ENCODE measurements at places on chromosomes 2 and 18. TPM values are rescaled to one million over a fixed set of nuclear protein-coding genes. Genes with fewer than 3 reads are reported as not detected.

DNA sequence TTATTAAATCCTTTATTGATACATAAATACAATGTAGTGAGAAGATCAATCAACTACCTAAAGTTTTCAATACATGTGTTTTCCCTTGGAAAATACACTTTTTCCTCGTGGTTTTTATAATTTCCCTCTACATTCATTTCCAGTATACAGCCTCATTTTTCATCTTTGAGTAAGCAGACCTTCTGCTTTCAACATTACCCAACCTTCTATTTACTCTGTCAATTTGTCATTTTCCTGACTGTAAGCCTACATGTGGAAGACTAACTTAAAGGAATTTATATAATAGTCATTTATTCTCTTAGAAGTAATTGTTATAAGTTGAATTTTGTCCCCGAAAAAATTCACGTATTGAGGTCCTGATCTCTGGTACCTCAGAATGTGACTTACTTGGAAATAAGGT lies 594.0 kb downstream of the NUP35 start:
- no peak for DNase-seq

DNA sequence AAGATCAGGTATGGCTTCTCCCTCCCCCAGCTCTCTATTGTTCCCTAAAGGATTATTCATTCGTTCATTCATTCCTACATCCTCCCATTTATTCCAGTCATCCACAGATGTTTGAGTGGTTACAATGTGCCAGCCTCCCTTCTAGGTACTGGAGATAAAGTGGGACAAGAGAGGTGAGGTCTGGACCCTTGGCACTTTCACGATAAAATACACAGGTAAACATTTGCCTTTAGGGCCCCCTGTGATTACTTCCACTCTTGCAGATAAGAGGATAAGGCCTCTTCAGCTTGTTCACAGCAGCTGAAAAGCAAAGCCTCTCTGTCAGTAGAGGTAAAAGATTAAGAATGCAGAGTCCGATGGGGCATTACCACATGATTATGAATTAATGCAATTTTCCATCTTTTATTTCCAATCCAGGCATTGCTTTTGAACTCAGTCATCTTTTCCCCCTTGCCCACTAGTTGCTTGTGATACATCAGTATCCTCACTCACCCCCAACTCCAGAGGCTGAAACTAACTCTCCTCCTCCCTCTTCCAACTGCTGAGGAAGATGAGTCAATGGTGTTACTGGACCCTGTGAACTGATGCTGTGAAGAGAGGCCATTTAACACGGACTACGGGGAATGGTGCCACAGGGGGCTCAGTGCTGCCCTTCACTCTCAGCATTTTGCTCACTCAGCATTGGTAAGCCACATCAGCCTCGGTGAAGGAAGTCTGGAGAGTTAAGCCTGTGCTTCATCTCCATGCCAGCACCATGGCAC lies 1.1 kb upstream of the DPP4 start:
- no peak for DNase-seq

GRCh38 chr2:46747297-46747818 lies 168.2 kb downstream of the MCFD2 start:
- DNase-seq: no peak

DNA sequence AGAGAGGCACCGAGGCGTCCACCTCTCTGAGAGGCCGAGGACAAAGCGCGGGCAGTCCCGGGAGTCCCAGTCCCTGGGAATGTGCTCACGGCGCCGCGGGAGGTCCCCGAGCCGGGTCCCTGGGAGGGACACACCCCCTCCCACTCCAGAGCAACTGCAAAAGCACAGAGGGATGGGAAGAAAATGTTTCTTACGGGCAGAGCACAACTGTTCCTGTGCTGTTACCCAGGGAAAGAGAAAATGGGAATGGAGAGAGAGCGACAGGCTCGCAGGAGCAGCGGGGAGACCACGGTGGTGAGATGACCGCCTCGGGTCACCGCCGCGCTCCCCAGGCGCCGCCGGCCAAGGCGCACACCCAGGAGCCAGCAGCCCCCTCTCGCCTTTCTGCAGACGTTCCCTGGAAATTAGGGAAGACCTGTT lies 1.2 kb upstream of the BCL11A start:
- DNase-seq: no peak

DNA sequence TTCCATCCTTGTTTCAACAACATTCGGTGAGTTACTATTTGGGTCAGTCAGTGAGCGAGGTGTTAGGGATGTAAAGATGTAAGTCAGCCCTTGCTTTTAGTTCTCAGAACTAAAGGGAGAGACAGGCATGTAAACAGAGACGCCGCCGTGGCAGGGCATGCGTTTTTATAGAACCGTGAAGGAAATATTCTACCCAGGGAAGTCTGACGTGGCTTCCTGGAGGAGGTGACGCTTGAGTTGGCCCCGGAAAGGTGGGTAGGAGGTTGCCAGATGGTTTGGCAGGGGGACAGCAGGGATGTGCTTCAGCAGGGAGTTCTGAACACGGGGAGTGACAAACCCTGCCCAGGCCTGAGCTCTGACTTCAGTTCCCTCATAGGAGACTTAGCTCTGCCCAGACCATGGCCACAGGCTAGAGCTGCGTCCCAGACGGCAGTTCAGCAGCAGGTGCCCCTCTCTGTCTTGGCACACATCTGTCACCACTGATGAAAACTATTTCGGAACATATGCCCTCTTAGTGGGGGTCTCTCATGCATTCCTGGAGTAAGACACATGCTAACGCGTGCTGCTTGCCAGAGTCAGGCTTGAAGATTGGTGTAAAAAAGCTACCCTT lies 23.4 kb upstream of the RPL31 start:
- DNase-seq: peak; percentile 73

DNA sequence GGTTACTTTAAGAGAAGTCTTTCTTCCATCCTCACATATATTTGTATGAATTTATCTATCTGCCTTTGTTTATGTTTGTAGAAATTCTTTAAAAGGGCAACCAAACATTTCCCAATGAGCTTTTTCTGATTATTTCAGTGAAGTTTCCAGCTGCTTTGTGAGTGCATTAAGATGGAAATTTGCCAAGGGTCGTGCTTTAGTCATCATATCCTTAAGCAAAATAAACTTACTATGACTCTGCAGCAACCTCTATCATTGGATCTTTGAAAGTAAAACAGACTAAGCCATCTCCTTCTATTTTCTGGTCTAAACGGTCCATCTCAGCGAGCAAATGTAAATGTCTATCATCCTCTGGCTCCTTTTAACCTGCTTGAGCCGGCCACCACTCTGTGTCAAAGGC lies 489.3 kb downstream of the SOX11 start:
- DNase-seq: no peak

DNA sequence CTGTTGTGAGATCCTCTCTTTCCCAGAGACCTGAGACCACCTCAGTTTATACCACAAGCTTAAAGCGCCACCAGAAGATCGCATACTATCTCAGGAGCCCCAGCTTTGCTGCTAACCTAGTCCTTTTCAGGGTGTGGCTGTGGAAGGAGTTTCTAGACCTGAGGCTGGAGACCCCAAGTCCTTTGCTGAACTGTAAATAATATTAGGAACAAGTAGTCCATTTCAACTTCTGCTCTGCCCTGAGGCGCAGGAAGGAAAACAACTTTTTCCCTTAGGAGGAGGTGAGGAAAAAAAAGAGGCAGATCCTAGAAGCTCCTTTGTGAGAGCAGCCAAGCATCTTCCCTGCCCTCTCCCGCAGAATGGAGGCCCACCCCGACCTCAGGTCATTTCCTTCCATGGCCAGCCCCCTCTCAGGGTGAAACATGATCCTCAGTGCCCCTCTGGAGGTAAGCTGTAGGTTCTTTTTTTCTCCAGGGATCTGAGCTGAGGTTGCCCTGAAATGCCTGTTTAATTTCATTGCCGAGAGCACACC lies 122.8 kb upstream of the LGALSL start:
- no peak for DNase-seq

GRCh38 chr2:225428360-225428759 lies 28.9 kb downstream of the NYAP2 start:
- no peak for DNase-seq

- DNase-seq: peak; percentile 14
These were observed 21.2 kb downstream of the AMER3 start for GRCh38 chr2:130776550-130776949.

DNA sequence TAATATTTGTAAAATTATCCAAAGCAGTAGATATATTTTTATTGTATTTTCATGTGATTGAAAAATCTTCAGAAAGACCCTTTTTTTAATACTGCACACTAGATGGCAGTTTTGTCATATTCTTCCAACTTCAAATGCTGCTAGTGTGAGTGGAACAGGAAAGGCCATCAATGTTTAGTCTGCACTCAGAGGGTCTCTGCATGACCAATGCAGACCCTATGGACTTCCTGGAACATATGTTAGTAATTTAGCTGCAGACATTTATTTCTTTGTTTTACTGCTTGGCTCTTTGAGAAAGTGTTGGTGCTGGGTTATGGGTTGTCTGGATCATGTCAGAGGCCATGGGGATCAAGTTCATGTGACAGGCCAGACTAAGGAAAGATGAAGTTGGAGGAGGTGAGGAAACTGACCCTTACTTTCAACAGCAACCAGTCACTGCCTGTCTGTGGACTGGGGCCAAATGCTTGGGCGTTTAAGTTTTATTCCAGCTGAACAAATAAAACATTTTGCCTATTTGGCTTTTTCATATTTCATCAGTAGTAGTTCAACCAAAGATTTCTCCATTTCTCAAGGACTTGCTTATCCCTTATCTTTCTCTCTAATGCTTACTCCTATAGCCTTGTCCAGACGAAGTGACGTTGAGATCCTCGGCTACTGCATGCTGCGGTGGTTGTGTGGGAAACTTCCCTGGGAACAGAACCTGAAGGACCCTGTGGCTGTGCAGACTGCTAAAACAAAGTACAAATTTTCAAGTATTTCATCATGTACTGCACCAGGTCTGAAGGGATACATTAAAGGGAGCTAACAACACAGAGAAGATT lies 84.8 kb downstream of the VRK2 start:
- DNase-seq: no peak

GRCh38 chr2:27960237-27960912 lies 69.8 kb downstream of the BABAM2 start:
- no peak for DNase-seq

- DNase-seq: no peak
These were observed 108.5 kb upstream of the SMAD7 start for GRCh38 chr18:49059028-49059834.

GRCh38 chr2:68032702-68033101 lies 30.1 kb downstream of the C1D start:
- DNase-seq: no peak

- DNase-seq: no peak
These were observed 1007.0 kb upstream of the ACVR2A start for GRCh38 chr2:146837857-146838256.

- DNase-seq: no peak
These were observed 78.5 kb downstream of the PRKCE start for GRCh38 chr2:45729753-45730512.

DNA sequence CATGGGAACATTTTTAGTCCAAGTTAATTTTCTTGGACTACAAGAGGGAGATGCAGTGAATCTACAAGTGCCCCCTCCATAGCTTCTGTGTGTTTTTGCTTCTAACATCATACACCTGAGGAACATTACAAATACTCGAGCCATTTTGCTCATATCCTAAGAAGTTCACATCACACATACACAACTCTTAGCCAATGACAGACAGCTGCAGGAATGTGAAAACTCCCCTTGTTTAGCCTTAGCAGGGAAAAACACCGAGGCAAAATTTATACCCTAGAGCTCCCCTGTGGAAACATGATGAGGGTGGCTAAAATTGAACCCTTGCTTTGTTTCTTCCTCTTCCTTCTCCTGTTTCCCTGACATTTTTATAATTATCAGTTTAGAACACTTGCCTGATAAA lies 928.3 kb upstream of the NRXN1 start:
- DNase-seq: no peak

DNA sequence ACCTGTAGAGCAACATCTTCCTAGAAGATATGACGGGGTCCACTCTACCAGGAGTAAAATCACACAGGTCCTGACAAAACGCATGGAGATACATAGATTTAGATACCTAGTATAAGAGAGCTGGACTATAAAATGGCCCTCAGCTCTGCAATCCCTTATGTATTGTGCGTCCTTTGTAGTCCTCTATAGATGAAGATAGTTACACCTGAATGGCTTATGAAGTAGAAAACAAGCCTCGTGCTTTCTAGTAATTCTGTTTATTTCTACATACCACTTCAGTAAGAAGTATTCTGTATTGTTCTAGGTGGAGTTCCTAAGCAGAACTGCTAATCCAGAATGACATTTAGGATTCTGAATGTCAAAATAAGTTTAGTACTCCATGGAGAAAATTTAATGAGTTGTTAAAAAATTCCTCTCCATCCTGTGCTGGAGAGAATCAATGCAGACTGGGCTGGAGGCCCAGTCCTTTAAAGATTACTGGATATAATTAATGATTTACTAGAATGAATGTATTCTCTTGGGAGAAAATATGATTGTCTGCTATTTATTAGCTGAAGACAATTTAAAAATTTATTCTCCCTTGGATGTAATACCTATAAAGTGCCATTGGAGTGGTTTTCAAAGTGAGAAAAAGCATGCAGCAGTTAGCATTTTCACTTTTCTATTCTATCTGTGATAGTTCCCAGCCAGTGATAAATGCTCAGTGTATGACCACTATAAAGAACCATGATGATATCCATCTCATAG lies 147.3 kb upstream of the UNC80 start:
- DNase-seq: no peak

DNA sequence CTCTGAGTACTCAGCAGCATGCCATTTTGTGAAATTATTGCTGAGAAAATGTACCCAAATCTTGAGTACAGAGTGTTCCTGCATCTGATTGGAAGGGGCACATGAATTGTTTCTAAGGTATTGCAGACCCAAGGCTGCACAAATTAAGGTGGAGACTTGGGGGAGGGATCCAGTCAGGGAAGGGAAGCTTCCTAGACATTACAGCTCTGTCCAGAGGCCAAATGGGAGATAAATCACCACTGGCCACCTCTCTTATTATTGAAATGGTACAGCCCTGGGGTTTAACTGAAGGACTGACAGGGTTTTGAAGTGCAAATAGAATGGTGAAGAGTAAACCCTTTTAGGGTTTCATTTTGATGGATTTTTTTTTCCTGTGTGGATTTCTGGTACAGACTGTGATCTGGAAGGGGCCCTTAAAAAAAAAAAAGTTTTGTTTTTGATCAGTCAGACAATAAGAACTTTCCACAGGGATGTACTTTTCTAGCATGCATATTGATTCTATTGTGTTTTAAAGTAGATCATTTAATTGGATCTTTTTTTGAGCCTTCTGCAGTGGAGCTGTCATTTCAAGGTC lies 119.4 kb downstream of the GREB1L start:
- DNase-seq: no peak

DNA sequence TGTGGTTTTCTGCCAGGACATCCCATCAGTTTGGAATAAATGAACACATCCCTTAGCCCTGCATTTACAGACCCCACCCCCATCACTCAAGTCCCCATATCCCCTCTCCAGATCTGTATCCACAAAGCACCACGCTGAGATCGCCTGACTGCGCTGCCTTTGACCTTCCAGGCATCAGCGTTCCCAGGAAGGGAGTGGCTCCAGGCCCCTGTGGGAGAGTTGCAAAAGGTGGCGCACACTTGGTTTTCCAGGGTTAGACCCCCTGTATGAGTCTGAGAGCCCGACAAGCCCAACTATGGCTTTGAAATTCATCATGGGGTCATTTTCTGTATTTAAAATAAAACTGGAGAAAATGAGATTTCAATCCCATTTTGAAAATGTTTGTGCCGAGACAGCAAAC lies 137.0 kb upstream of the ZNF236 start:
- DNase-seq: no peak

- no peak for DNase-seq
These were observed 339.6 kb upstream of the DCC start for GRCh38 chr18:52000435-52000834.

HOXD13 gene
- 1.1 TPM for total RNA-seq

CNGA3 gene
- total RNA-seq: 1.1 TPM

MC5R gene
- not detected for total RNA-seq

DSG3 gene
- not detected for total RNA-seq
